ENCODE measurements at places on chromosomes 6 and 20.
A peak's percentile ranks its signal among the peaks of the same experiment; 100 is the strongest.

DNA sequence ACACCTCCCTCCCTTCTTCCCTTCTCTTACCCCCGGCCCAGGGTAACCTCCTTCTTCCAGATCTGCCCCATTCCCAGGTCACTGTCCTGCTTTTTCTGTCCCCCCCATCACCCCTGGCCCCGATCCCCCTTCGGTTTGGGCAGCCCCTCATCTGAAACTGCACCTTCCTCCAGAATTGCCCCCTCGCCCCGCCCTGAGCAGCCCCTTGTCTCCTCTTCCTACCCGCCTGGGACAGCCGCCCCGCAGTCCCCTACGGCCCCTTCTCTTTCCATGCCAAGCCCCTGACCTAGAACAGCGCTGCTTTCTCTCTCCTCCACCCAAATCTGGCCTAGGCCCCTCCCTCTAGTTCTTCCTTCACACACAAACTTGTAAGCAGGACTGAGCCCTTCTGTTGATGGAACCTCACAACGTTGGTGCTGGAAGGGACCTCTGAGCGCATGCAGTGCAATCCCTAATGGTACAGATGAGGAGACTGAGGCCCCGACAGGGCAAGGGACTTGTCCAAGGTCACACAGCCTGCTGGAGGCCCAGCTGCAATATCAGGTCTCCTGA is 630 bp downstream of the PPP2R5D start:
- DNase-seq = no peak

DNA sequence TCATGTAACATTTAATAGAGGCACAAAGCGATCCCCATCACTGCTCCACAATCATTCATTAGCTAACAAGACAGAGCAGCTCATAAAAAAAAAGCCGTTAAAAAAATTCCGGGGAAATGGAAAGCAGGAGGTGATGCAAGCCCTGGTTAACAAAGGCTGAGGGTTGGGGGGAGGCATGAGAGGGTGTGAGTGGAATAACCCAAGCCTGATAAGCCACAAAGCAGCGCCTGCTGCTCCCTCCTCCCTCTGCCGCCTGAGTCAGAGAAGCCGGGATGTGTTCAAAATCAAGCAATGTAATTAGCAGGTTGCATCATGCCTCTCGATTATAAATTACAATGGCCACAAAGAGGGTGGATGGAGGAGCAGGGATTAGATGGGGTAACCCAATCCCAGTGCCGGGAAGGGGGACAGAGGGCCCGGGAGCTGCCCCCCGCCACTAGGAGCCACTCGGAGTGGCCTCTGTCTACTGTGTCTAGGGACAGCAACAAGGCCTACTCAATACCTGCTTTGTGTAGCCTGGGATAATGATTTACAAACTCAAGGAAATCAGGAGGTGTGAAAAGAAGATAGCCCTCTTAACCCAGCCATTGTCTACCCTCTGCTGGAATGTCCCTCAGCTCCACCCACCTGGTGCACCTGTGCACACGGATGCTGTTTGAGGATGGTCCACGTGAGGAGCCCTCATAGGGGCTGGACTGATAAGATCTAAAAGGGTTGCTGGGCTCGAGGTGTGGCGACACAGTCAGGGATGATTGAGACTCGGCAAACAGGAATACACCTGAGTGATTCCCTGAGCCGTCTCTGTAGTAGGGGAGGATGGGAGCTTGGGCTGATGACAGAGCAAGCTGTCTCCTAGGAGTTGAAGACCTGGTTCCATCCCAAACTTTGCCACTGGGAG is 156.9 kb downstream of the VEGFA start:
- DNase-seq = peak; percentile 79

DNA sequence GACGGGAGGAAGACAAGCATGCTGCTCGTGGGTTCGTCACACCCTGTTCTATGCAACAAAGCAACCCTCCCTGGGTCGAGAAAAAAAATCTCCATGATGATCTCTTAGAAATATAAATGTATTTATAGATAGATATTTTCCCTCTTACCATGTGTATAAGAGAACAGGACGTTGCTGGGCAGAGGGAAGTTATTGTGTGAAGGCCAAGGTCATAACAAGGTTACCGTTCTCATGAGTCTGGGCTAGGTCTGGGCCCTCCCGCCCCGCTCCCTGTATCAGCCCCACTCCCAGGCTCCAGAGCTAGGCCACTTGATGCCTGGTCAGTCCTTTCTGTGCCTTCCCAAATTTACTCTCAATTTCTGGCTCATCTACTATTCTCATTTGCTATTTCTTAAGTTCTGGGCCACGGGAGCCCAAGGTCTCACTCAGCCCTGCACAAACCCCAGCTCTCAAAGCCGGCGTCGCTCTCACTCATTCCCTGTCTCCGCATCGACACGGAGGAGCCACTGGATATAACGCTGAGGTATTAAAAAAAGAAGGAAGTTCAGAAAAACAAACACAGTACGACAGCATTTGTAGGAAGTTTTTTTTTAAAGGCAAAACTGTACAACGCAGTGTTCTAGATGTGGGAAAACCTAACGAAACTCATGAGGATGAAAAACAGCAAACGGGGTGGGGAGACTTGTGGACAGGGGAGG is 96.8 kb downstream of the PSMG4 start:
- DNase-seq = no peak

DNA sequence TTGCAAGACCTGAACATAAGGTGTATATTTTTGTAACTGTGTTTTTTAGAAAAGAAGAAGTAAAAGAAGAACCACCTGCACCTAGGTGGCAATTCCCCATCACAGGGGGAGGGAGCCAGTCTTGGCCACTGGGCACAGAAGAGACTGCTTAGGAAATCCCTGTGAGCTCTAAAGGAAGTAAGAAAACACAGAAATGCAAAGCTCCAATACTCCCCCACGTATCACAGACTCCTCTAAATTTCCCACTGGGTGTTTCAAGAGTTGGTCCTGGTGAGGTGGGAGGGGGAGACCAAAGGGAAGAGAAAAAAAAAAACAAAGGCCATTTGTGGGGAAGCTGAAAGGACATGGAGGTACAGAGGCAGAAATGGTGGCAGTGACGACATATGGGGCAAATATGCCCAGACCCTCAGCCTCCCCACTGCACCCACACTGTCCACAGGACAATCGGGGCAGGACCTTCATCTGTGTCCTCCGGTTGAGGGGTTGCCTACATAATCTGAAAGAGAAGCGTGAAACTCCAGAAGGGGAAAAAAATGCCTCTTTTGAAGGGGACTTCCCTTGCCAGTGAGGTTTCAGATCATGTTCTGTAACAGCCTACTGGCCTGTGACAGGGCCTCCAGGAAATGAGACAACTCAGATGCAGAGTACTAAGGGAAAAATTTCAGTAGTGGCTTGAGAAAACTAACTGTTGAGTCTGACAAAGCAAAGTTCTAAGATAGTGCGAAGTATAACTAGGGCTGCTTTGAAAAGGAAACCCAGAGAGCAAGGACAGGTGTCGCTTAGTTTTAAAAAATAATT is 226.2 kb upstream of the MARCKS start:
- no peak for DNase-seq

DNA sequence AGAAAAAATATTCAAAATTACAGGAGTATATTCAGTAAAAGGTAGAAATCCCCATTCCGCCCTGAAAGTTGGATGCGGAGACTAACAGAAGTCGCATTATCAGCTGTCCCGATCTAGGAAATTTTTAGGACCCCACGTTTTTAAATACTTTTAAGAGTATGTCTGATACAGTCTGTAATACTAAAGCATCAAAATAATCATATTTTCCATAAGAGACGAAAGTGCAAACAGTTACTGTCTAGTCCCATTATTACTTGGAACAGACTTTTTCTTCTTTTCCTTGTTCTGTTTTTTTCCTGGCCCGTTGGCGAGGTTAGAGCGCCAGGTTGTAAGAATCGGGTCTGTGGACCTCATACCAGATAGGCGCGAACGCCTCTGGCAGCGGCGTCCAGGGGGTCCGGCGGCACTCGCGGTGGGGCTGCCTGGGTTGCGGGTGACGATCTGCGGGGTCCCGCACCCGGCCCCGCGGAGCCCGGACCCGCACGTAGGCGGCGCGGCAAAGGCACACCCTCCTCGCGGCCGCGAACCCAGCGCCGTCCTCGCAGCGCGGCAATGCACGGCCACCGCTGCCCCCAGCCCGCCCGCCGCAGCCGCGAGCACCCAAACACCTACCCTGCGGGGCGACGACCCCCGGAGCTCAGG is 460 bp downstream of the PLAGL1 start:
- DNase-seq = no peak

DNA sequence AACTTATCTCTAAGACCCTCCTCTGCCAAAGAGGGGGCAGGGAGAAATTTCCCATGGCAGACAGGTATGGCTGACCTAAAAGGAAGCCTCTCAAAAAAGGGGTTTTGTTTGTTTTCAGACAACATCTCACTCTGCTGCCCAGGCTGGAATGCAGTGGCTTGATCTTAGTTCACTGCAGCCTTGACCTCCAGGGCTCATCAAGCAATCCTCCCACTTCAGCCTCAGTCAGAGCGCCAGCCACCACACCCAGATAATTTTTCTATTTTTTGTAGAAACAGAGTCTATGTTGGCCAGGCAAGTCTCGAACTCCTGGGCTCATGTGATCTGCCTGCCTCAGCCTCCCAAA is 3.8 kb downstream of the EZR start:
- DNase-seq = no peak

DNA sequence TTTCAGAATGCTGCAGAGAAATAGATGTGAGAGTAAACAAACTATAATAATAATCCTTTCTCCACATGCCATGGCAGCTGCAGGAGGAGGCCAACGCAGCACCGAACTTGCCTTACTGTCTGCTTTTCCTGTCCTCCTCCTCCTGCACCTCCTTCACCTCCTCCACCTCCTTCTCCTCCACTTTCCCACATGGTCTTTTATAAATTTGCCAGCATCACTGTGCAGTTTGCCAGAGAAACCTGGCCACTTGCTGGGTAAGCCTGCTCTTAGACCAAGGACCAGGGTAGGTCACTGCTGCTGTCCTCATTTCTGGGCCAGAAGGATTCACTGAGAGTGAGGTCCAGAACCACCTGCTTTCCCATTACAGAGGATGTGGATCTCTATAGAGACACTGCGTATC is 8.7 kb downstream of the SGK1 start:
- DNase-seq = no peak

GRCh38 chr20:58431134-58431533 is 42.1 kb downstream of the VAPB start:
- no peak for DNase-seq

DNA sequence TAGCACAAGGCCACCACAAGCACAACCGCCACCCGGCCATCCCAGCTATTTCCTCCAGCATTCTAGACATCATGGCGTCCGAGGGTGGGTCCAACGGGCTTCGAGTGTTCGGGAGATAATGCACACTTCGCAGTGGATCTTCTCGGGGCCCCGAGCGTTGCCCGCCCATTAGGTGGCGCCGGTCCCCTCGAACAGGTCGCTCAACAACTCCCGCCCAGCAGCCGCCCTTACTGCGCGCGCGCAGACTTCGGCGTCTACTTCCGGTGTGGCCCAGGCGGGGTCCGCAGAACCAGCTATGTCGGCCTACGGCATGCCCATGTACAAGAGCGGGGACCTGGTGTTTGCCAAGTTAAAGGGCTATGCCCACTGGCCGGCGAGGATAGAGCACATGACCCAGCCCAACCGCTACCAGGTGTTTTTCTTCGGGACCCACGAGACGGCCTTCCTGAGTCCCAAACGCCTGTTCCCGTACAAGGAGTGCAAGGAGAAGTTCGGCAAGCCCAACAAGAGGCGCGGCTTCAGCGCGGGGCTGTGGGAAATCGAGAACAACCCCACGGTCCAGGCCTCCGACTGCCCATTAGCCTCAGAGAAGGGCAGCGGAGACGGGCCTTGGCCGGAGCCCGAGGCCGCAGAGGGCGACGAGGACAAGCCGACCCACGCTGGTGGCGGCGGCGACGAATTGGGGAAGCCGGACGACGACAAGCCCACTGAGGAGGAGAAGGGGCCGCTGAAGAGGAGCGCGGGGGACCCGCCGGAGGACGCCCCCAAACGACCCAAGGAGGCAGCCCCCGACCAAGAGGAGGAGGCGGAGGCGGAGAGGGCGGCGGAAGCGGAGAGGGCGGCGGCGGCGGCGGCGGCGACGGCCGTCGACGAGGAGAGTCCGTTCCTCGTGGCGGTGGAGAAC is at the start of gene HDGFL1:
Gene HDGFL1 (plus strand): TSS at position 286 of the 904 bp plus-strand sequence. CDS start 10 bp downstream, at position 296.
- no peak for DNase-seq

DNA sequence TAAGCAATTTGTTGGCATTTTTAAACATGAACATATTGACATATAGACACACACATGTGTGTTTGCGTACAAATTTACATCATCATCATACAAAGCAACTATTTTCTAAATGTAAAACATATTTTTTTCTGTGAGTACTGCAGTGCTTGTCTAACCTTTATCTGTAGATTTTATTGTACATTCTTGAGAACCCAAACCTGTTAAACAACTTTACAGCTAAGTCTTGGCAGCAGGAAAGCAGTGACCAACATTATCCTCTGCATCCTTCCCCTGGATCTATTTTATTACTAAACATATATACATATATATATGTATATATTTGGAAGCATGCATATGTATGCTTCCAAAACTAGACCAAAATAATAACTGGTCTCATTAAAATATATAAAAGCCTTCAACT is 10.4 kb upstream of the PLCB1 start:
- DNase-seq = no peak

DNA sequence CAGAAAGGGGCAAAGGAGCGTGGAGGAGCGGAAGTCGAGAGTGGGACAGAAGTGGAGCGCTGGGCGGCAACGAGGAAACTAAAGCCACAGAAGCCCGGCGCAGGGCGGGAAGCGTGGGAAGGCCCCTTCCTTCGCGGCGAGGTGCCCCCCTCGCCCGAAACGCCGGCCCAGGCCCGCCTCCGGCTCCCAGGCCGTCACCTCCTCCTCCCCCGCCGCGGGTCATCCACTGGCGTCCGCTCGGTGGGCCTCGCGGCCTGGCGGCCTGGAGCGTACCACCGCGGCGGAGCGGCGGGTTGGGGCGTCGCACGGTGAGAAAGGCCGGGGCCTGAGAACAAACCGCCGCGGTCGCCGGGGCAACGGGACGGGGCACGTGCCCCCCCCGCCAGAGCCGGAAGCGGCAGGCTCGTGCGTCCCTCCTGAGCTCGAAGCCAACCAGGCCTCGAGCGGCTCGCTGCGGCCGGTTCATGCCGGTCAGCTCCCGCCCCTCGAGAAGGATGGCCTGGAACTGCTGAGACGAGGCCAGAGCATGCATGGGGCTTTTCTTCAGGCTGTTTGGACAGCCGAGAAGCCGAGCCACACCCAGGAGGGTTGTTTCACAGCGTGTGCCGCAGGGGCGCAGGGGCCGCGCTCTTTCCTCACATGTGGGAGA is at the start of gene TCP11:
Gene TCP11 (minus strand): TSS at position 333 of the 649 bp plus-strand sequence. CDS start 469 bp downstream, outside the sequence.
- no peak for DNase-seq
